ENCODE measurements at places on chromosomes 16 and 17. TPM values are rescaled to one million over a fixed set of nuclear protein-coding genes. Genes with fewer than 3 reads are reported as not detected.

DNA sequence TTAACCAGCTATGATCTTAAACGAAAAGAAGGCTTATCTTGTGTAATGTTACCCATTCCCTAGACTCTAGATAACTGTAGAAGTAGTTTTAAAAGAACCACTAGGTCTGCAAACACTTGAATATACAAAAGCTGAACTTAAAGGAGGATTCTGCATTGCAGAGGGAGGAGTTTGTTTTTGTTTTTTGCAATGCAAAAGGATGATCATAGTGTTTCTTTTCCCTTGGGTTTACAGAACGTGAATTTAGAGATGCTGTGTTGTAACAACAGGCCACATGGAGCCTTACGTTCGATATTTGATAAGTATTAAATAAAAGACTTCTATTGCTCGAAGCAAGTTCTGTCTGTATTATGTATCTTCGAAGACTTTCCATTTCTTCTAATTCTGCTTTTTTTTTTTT lies 77.6 kb downstream of the CHD9 start:
- no peak for DNase-seq

GRCh38 chr16:58685084-58685449 lies 497 bp upstream of the SLC38A7 start:
- DNase-seq, result no peak

DNA sequence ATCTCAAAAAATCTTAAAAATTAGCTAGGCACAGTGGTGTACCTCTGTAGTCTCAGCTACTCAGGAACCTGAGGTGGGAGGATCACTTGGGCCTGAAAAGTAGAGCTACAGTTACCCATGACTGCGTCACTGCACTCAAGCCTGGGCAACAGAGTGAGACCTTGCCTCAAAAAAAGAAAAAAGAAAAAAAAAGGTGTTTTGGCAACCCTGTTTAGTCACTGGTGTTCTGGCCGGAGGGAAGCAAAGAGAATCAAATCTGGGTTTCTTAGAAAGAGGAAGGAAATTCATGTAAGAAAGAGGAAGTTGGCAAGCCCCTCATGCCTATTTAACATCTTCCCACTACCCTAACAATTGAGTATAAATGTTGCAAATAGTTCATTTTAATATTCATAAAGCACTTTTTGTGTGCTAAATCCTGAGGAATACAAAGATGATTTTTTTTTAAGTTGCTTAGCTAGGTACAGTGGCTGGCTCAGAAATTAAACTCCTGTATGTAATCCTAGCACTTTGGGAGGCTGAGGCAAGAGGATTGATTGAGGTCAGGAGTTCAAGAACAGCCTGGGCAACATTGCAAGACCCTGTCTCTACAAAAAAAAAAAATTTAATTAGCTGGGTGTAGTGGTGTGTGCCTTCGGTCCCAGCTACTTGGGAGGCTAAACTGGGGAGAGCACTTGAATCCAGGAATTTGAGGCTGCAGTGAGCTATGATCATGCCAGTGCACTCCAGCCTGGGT lies 6.5 kb upstream of the USP32 start:
- no peak for DNase-seq

- no peak for DNase-seq
These were observed 835 bp downstream of the FBXL16 start for GRCh38 chr16:704552-705380.

DNA sequence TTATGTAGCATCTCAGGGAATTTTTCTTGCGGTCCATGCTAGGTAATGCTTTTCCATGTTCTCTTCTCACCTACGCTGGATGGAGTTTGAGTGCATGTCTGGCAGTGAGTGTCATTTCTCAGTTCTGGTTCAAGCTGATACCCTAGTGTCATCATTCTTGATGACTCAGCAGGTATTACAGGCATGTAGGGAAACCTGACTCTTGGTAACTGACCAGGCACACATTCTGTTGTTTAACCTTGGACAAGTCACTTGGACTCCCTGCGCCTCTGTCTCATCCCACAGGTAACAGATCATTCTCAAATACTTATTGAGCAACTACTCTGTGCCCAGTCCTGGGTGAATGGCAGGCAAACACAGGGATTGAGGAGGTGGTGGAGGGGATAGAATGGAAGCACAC lies 6.8 kb upstream of the RBFOX1 start:
- DNase-seq, result no peak

Gene ATPAF2
- total RNA-seq, result 22.0 TPM

Measured in right cardiac atrium (tissue), 5 donors.